ENCODE measurements at places on chromosomes 1 and 21.

DNA sequence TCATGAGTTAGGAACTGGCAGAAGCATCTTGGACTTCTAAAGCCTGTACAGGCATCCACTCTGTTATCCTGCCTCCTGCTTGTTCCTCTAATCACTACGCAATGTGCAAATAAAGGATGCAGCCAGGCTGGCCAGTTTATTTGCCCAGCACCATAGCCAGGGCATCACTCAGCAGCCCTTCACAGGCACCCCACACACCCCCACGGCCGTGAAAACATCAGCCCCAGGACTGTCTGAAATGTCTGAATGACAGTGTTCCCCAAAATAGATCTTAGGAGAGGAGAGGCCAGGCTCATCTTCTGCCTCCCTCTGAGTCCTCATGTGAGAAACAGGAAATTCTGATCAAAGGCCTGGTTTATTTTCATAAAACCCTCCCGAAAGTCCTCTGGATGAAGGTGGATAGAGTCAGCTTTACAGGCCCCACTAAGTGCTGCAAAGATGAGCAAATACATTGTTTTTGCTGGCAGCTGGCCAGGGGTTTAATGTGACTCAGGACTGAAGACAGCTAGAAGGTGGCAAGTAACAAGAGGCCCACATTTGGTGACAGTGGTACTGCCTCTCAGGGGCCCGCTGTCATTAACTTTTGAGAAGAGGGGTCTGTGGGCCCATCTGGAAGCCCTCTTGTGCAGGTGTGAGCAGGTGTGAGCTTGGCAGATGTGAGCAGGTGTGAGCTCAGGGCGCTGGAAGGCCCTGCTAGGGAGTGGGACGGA lies 32.9 kb downstream of the GRHL3 start:
- DNase-seq, result no peak

DNA sequence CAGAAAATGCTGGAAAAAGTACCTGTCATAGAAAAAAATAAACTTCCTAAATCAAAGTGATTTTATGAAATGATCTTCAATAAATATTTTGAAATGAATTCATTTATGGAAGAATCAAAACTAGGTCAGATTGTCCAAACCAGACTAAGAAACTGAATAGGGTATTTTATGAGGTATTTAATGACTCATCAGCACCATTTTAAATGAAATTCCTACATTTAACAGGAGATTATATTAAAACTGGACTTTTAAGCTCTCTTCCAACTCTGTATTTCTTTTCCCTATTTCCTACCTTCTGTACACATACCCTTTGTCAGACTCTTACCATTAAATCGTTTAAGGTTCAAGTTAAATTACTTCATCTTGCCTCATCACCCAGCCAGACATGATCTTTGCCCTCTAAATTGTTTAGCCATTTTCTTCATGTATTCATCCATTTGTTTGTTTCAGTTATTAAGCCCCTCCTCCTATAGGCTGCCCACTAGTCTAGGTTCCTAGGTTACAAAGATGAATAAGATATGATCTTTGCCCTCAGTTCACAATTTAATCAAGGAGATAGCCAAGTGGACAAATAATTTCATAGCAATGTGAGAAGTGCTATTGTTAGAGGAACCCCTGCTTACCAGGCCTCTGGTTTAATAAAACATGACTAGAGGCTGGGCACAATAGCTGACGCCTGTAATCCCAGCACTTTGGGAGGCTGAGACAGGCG lies 25.0 kb downstream of the TATDN3 start:
- DNase-seq, result no peak

DNA sequence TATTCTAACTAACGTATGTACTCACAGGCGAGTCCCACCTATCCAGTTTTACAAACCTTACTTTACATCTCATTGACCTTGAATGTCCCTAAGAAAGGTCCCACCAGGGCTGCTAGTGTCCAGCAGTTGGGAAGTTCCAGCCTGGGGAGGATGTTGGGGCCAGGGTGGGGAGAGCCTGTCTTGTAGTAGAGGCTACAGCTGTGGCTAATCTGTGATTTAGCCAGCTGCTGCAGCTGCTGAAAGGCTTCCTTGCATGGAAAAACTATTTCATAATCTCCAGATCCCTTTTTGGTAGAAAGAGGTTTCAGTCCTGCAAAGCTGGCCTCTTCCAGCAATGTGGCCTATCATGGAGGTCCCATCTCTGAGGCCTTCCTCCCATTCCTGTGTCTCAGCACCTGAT lies 23.1 kb downstream of the TNN start:
- no peak for DNase-seq

DNA sequence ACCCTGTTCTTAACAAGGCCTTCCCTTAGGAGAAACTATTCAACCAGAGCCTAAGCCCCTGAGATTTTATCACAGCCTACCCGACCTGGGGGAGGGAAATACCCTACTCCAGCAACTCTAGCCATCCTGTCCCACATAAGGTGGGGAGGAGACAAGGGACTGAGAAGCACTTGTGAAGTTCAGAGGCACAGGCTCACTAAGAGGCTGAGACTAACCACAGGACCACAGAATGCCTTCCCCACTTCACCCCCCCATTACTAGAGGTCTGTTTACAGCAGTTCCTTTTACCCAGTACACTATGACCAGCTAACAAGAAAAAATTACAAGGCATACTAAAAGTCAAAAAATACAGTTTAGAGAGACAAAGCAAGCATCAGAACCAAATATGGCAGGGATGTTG lies 86.8 kb downstream of the TEX35 start:
- no peak for DNase-seq

DNA sequence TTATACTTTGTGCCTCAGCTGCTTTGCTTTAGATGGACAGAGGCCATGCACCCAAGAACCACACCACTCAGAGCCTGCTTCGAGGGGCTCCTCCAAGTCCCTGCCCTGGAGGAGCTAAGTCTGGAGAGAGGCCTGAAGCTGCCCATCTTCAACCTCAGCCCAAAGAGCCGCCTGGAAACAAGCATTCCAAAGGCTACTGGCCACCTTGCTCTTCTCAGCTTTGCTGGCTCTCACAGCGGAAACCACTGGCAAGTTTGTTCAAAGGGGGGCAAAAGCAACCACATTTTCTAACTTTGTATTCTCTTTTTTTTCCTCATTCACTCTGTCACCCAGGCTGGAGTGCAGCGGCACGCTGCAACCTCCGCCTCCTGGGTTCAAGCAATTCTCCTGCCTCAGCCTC lies 23.2 kb downstream of the VPS26C start:
- DNase-seq, result no peak

- no peak for DNase-seq
Observed at GRCh38 chr21:42981214-42981523, 6.8 kb downstream of the PKNOX1 start.
